Coronary artery (tissue), 2 donors: ENCODE measurements at places on chromosomes 4 and X.

- no peak for DNase-seq
Observed at GRCh38 chrX:150429594-150429993, 66.5 kb downstream of the MAMLD1 start.

DNA sequence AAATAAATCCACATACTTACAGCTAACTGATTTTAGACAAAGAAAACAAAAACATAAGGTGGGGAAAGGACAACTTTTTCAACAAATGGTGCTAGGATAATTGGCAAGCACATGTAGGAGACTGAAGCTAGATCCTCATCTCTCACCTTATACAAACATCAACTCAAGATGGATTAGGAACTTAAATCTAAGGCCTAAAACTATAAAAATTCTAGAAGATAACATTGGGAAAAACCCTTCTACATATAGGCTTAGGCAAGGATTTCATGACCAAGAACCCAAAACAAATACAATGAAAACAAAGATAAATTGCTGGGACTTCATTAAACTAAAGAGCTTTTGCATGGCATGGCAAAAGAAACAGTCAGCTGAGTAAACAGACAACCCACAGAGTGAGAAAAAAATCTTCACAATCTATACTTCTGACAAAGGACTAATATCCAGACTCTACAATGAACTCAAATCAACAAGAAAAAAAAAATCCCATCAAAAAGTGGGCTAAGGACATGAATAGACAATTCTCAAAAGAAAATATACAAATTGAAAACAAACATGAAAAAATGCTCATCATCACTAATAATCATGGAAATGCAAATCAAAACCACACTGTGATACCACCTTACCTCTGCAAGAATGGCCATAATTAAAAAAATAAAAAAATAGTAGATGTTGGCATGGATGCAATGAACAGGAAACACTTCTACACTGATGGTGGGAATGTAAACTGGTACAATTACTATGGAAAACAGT lies 14.1 kb upstream of the AFP start:
- no peak for DNase-seq

DNA sequence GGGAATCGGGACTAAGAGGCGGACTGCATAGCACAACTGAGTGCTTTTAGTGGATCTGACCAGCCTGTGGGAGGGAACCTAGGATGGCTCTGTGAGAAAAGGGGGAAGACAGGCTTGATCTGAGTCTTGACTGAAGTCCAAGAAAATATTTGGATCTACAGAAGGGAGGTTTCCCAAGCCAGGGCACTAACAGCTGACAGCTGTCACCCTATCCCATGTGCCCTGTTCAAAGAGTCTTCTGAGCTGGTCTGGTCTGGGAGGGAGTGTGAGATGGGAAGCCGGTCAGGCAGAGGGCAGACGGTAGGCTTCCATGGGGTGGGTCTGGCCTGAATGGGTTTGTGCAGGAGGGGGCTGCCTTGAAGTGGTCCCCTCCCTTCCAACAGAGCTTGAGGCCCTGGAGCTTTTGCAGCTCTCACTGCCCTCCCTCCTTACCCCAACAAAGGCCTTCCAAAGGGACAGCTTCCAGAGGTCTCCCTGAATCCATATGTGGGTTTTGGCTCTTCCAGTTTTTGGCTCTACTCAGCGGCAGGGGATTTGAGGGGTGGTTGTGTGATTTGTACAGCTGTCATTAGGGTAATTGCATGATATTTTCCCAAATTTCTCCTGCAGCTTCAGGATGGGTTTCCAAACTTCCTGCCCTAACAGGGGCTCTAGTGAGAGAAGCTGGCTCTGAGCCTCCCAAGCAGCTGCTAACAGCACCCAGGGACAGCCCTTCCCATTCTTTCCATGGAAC lies 643.7 kb downstream of the BCOR start:
- no peak for DNase-seq

DNA sequence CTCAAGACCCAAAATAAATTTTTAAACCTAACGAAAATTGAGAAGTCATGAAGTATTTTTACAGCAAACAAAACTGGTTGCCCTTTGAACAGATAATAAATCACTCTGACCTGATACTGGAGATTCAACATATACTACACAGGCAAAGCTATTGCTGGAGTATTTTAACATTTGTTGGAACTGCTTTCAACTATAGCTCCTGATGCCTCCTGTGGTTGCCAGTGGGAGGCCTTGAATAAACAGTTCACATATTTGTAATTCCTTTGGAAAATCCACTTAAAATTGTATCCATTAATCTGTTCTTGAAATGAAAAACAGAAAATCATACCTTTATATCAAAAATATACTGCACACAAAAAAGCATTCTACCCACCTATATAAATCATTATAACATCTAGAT lies 605.1 kb downstream of the KCTD8 start:
- DNase-seq: no peak

DNA sequence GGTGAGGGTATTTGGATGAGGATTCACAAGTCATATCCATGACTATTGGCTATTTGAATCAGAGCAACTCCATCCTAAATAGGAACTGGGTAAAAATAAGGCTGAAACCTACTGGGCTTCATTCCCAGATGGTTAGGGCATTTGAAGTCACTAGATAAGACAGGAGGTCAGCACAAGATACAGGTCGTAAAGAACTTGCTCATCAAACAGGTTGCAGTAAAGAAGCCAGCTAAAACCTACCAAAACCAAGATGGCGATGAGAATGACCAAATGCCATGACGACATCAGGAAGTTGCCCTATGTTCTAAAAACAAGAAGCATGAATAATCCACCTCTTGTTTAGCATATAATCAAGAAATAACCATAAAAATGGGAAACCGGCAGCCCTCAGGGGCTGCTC lies 224.9 kb downstream of the PACRGL start:
- no peak for DNase-seq

- no peak for DNase-seq
Observed at GRCh38 chr4:176066757-176067156, 1.1 kb downstream of the WDR17 start.

GRCh38 chr4:145001635-145002034 lies 96.4 kb downstream of the ANAPC10 start:
- no peak for DNase-seq

GRCh38 chrX:15505101-15505500 lies 4.5 kb downstream of the BMX start:
- no peak for DNase-seq

- DNase-seq: no peak
Observed at GRCh38 chr4:131309628-131310027, 1839.5 kb upstream of the PCDH10 start.

- DNase-seq: no peak
Observed at GRCh38 chr4:28488021-28488420, 1627.4 kb downstream of the STIM2 start.

DNA sequence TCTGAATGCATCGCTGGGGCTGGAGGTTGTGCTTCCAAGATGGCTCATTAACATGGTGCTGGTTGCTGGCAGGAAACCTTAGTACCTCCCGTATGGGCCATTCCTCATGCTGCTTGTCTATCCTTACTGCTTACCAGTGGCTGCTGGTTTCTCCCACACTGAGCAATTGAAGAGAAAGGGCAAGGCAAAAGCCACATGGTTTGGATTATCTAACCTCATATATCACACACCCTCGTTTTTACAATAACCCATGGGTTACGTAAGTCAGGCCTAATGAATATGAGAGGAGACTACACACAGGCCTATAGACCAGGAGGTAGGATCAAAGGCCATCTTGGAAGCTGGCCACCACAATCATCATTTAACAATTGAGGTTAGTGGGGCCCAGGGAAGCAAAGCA lies 141.8 kb upstream of the EDNRA start:
- no peak for DNase-seq

- no peak for DNase-seq
Observed at GRCh38 chr4:117225471-117225870, 140.1 kb upstream of the TRAM1L1 start.

DNA sequence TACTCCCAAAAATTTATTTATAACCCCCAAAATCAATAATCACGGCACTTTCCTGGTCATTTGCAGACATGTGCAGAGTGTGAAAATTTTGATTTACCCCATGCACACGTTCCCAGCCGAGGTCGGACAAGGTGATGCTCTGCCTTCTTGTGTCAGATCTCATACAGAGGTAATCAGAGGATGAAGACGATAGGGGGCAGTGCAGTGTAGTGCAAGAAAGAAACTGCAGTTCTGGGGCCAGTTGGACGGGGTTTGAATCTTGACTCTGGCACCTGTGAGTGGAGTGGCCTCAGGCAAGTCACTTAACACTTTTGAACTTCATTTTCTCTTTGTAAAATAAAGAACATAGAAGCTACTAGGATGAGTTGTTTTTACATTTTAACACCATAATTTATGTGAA lies 88.4 kb downstream of the FRMPD3 start:
- no peak for DNase-seq

GRCh38 chrX:38052096-38052495 lies 45.7 kb downstream of the SYTL5 start:
- DNase-seq: no peak

GRCh38 chr4:4869731-4870571 lies 10.5 kb downstream of the MSX1 start:
- no peak for DNase-seq

- no peak for DNase-seq
Observed at GRCh38 chr4:155423671-155424070, 46.9 kb upstream of the MAP9 start.

- DNase-seq: no peak
Observed at GRCh38 chr4:154414796-154415195, 76.8 kb downstream of the DCHS2 start.

DNA sequence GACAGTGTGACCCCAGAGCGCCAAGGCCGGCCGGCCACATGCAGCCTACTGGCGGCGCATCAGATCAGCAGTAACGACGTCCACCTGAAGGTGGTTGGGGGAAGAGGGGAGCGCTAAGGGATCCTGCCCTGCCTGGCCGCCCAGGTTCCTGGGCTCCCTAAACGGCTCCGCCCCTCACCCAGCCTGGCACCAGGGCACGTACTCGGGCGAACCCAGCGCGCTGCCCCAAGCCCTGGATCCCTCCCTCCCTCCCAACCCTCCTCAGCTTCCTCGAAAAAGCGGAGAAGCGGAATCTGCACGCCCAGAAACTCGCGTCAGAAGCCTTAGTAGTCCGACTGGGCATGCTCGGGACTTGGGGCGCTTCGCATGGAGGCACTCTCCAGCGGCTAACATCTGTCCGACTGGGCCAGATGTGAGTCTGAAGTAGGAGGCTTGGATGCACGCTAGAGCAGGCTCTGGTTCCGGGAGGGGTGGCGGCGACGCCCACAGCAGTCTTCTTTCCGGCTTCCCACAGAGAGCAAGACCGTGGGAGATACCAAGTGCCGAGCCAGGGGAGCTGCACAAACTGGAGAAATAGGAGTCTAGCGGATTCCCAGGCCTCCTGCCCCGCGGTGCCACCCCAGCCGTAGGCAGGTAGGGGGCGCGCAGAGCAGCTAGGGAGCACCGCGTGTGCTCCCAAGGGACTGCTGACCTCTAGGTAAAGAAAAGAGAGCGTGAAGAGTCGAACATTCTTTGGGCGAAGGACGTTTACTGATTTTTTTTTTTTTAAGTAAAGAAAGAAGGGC lies 114.3 kb upstream of the TEX13C start:
- peak; percentile 81 for DNase-seq

GRCh38 chrX:10526451-10526850 lies 93.9 kb downstream of the MID1 start:
- DNase-seq: no peak

GRCh38 chr4:32002037-32002747 lies 1282.0 kb downstream of the PCDH7 start:
- no peak for DNase-seq

- DNase-seq: no peak
Observed at GRCh38 chrX:97609357-97609756, 725.6 kb downstream of the RPA4 start.

GRCh38 chrX:151780621-151781020 lies 46.1 kb downstream of the CNGA2 start:
- DNase-seq: peak; percentile 62

- DNase-seq: no peak
Observed at GRCh38 chr4:183291070-183291469, 29.0 kb downstream of the CLDN22 start.

DNA sequence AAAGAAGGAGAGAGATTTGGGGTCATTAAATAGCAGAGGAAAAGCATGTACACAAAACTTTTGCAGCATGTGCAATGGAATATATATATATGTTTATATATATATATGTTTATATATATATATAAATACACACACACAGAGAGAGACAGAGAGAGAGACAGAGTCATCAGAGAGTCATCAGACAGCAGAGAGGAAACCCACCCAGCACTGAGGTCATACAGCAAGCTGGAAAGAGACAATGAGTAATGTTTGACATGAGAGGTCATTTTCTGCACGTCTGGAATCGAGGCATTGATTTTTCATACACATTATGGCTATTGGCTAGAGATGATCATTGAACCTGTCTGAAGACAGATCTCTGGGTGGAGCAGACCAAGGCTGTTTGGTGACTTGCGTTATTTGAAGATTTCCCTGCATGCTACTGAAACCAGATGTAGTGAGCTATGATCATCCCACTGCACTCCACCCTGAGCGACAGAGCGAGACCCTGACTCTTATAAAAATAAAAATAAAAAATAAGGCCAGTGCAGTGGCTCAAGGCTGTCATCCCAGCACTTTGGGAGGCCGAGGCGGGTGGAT lies 48.8 kb upstream of the SHOX start:
- peak; percentile 38 for DNase-seq

- no peak for DNase-seq
Observed at GRCh38 chrX:7926501-7926900, 712 bp downstream of the PNPLA4 start.

- no peak for DNase-seq
Observed at GRCh38 chr4:26290321-26290720, 30.5 kb upstream of the RBPJ start.

- DNase-seq: no peak
Observed at GRCh38 chr4:127486248-127486647, 146.5 kb upstream of the INTU start.

- DNase-seq: no peak
Observed at GRCh38 chr4:137238456-137239162, 293.7 kb downstream of the PCDH18 start.

- no peak for DNase-seq
Observed at GRCh38 chrX:133307094-133307493, 88.9 kb upstream of the TFDP3 start.

GRCh38 chr4:166003811-166004210 lies 130.8 kb downstream of the TLL1 start:
- DNase-seq: no peak

GRCh38 chr4:13260513-13260912 lies 223.6 kb downstream of the RAB28 start:
- DNase-seq: no peak

- no peak for DNase-seq
Observed at GRCh38 chr4:105751718-105752299, 43.2 kb downstream of the GSTCD start.

GRCh38 chr4:25986807-25987206 lies 72.8 kb downstream of the SMIM20 start:
- DNase-seq: no peak

DNA sequence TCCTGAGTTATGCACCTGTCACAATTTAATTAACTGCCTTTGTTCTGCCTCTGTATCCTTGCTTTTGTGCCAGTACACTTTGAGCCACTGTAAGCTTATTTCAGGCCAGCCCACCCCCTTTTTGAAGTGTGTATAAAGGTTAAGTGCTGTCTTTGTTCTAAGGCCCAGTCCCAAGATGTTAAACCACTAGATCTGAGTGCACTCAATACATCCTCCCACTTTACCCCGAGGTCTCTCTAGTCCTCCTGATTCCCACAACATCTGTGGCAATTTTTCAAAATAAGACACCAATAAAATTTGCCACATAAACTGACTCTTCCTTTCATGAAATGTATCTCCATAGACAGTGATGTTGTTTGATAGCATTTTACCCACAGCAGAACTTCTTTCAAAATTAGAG lies 124.1 kb upstream of the SPIN4 start:
- no peak for DNase-seq

GRCh38 chrX:55867181-55867651 lies 149.7 kb downstream of the RRAGB start:
- no peak for DNase-seq

GRCh38 chr4:56360071-56360470 lies 27.2 kb downstream of the AASDH start:
- DNase-seq: no peak
